ENCODE measurements at places on chromosomes 11 and 22.

- DNase-seq: no peak
These were observed 331.1 kb upstream of the B3GAT1 start for GRCh38 chr11:134742956-134743819.

- DNase-seq: no peak
These were observed 79.4 kb downstream of the ATM start for GRCh38 chr11:108302121-108302785.

DNA sequence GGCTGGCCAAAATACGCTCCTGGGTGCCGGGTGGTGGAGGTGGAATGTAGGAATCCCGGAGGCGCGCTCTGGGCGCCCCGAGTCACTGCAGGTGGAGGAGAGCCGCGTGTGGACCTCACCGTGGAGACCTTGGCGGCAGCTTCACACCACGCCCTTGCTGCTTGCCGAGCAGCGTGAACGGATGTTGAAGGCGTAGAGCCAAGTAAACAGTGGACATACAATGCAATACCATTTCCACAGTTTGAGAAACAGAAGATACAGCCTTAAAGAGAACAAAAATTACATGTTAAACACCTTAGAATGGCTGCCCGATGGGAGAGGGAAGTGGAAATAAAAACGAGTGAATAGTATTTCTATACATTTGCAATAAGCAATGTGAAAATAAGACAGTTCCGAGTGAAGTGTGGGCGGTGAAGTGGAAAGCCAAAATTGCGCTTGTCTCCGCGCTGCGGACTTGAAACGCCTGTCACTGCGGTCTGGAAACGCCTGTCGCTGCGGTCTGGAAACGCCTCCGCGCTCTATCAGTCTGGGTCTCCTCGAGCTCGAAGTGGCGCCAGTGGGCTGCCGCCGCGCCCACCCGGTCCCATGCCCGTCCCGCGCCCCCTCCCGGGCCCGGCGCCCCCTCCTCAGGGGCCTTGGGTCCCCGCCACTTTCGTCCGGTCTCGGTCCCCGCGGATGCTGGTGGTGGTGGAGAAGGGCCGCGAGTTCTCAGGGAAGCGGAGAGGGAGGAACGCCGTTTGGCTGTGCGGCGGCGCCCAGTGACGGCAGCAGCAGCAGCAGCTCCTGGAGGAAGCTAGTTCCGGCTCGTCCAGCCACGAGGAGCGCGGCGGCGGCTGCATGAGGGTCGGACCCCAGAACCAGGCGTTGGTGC lies 1.6 kb downstream of the NCR3LG1 start:
- DNase-seq: no peak

DNA sequence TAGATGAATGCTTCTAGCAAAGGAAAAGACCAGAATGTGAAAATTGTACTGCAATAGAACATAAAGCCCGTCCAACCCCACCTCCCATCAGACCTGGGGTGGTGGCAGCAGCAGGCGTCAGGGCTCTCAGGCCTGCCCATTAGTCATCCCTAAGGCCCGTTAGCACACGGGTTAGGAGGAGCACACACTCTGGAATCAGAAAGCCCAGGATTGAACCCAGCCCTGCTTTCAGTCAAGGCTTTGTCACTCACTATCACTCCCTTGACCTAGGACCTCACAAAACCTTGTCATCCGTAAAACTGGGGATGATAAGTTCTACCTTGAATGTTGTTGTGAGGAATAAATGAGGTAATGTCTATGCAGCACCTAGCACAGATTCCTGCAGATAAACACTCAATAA lies 26.9 kb downstream of the MICAL3 start:
- DNase-seq: no peak

DNA sequence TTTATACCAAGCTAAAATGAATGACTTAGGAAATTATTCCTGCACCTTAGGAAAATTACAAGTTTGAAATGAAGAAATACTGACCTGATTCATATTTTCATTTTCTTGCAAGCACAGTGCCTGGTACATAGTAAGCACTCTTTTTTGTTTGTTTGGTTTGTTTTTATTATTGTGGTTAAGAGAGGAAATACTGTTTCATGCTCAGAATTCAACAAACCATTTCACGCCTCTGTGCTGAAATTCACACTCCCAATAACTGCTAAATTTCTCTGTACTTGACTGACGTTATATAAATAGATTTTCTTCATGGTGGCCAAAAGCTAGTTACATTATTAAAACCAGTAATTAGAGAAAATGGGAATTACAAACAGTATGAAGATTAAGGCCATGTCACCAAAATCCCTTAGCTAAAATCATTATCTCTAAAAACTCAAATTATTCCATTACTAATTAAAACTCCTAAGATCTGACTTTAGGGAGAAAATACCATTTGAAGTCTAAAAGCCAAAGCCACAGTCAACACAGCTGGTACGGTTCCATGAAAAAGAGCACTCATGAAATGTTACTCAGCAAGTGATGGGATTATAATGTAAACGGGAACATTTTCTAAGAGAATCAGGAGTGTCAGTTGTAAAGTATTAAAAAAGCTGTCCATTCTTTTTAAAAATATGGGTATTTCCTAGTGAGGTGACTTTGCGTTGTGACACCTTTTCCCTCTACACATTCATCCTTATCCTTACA lies 77.8 kb upstream of the DDI1 start:
- no peak for DNase-seq

DNA sequence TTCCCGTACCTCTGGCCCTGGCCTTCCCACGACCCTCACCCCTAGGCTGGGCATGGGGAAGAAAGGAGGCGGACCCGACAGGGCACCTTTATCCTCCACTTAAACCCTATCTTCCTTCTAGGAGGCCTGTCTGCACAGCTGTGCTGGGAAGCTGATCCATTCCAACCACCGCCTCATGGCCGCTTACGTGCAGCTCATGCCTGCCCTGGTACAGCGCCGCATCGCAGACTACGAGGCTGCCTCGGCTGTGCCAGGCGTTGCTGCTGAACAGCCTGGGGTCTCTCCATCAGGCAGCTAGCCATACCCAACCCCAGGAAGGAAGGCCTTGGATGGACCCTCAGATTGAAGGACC lies 599 bp downstream of the TIMM10B start:
- DNase-seq: no peak

DNA sequence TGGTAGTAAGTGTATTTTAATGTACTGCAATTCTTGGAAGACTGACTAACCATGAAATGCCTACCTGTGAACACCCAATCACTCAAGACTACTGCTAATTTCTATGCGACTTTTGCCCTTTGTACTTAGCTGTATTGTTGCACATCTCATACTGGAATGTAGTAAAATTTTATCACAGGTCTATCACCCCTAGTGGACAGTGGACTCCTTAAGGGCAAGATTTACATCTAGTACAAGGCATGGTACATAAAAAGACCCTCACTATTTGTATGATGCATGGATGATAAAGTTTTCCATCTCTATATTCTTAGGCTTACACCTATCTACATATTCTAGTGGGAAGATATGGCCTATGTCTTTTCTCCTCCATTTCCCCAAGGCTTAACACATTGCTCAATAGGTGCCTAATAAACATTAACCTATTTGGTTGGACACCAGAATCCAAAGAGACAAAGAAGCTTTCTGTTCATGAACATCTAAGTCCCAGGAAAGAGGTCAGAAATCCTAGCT lies 26.1 kb downstream of the SERGEF start:
- DNase-seq: no peak

- no peak for DNase-seq
These were observed 28.4 kb upstream of the CRTAM start for GRCh38 chr11:122809866-122810265.

- no peak for DNase-seq
These were observed 433.2 kb downstream of the TBC1D22A start for GRCh38 chr22:47195484-47196165.

DNA sequence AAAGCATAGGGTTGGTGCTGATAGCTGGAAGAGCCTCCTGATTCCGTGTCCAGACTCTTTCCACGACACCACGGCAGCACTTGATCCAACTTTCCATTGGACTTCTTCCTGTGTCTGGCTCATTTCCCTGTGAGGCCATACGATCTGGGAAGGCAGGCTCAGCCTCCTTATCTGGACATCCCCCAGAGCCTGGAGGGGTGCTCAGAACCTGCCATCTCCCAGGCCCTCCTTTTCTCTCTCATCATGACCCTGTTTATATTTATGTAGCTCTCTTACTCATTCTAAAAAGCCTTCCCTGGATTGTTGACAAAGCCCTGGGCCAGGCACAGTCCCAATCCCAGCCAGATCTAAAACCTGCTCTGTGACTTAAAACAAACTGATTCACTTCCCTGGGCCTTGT lies 7.8 kb upstream of the BCL9L start:
- no peak for DNase-seq

GRCh38 chr11:73219396-73220285 lies 1.6 kb downstream of the P2RY2 start:
- DNase-seq: no peak

- no peak for DNase-seq
These were observed 111.5 kb upstream of the E2F8 start for GRCh38 chr11:19352072-19352770.

DNA sequence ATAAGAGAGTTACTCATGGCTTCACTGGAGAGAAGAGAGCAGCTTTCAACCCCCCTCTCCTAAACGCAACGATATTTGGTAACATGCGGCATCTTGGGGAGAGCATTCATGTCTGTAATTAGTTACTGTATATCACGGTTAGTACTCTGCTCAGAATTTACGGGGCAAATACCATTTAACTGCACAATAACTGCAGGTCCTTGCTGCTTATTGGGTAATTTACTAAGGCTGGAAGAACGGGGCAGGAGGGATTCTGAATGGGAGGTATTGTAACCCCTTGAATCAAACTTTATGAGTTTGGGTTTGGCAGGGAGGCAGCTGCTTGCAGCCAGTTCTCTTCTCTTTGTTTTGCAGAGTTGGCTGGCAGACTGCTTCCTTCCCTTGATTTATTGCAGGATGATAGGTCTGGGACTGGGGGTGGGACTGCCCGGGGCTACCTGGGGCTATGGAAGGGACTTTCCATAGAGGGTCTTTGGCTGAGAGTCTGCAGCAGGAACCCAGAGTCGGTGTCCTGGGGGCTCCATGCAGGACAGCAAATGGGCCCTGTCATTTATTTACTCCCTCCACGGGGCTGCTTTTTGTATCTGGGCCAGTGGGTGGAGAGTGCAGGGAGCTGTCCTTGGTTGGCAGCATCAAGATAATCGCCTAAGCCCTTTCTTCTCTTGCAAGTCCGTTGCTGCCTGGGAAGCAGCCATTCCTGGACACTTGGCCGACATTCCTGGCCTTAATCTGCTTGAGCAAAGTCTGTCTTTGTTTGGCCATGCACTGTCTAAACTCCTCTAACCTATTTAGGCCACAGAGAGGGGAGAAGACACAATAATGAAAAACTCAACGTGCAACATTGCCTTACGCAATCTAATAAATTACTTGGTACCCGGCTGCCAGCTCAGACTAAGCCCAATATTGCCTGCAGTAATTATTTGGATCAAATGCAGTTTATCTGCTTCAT lies 188.9 kb downstream of the ST3GAL4 start:
- DNase-seq: no peak

DNA sequence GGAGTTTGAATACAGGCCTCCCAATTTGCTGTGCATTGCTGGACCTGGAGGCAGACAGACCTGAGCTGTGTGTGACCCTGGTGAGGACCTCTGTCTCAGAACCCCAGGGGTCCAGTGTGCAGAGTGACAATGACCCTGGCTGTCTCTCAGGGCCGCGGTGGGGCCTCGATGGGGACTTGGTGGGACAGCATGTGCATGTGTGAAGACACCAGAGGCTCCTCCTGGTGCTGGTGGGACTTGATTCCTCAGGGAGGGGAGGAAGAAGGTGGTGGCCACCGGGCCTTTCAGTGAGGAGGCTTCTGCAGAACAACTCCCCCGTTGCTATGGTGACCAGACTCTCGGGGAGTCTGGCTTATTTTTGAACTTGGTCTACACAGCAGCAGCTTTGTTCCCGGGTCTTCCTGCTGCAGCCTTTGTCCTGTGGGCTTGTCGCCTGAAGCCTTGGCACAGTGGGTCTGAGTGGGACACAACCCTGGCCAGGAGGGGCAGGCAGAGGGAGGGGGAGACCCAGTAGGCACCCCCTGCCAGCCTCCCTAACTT lies 35.3 kb downstream of the MCM5 start:
- DNase-seq: no peak

- no peak for DNase-seq
These were observed 69.2 kb downstream of the CCDC34 start for GRCh38 chr11:27293515-27294417.

DNA sequence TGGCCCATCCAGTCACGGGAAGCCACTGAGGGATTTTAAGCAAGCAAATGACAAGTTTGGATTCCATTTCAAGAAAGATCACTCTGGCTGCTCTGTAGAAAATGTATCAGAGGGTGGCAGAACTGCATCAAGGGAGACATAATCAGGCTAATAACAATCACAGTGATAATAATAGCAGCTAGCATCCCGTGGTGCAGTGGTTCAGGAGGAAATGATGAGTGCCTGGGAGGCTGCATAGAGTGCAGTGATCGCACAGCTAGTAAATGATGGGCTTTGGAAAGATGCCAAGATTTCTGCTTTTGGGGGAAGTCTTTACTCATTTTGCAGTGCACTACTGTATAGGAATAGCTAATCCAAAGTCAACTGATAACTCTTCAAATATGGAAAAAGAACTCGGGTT lies 35.8 kb downstream of the TNRC6B start:
- no peak for DNase-seq

DNA sequence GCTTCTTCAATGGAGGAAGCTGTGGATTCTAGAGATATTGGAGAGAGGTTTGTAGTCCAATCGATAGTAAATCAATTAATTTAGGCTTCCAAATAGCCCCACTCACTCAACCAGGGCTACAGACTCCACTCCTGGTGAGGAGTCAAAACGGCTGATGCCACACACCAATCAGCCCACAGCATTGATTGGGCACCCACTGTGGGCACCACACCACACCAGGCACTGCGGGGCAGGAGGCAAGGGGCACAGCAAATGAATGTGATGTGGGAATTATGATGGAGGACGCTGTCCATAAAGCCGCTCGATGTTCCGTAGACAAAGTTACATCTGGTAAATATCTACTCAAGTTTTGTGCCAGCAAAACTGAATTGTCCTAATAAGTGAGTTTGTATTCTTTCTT lies 547.3 kb upstream of the CADM1 start:
- no peak for DNase-seq

DNA sequence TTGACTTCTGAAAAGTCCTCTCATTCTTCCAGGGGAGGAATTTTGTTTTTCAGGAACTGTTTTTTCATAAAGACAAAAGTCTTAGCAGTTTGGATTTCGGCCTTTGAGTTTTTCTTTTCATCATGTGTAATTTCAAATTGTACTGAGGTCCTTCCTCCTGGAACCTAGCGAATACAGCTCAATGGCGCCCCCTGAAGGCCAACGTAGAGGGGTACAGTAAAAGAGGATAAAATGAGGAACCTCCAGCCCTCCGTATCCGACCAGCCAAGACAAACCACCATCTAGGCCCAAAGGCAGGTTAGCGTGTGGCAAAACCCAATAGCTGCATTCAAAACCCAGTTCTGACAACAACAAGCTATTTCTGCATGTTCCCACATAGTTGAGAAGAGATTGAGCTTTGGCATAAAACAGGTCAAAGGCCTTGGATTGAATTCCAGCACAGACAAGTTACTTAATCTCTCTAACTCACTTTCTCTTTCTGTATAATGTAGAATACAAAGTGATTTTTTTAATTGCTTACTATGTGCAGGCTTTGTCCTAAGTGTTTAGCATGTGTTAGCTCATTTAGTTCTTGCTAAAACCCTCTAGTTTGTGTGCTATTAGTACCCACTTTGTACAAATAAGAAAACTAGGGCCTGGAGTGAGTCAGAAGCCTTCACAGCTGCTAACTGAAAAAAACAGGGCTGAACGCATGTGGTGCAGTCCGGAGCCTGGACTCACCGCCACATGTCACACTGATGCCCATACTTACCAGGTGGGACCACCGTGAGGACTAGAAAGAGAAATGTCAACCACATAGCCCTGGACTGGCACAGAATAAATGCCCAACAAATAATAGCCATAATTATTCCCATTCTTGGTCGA lies 43.2 kb upstream of the ETS1 start:
- DNase-seq: no peak
